Hippocampal formation (tissue), 2 donors: ENCODE measurements at places on chromosomes 7 and 10.

- DNase-seq = no peak
These were observed 87.2 kb downstream of the ABCC2 start for GRCh38 chr10:99869581-99870122.

DNA sequence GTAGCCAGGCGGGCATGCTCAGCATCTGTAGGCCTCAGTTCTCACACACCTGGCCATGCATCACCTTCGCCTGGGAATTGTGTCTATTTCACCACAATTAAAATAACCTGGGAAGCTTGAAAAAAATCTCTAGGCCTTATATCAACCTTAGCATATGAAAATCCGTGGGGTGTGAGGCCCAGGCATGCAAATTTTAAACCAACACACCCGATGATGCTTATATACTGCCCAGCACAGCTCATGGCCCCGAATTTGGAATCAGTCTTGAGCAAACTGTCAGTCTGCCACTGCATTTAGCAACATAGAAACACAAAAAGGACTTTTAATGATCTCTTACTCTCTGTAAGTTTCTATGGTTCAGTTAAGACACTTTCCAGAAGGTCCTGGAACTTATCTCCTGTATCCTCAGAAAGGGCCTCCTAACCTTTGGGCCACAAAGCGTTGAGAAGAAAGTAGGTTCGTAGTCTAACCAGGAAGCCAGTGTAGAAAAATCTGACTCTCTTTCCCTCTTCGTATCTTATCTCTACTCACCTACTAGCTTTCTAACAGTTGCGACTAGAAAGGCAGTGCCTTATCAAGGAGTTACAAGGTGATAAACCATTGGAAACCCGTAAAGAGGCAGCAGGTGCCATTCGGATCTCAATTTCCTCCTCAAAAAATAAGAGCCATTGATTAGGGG, 12.0 kb upstream of the DMBT1 start:
- no peak for DNase-seq

GRCh38 chr10:77974396-77975074, 48.0 kb upstream of the DLG5 start:
- no peak for DNase-seq

GRCh38 chr7:1024331-1024841, 20.0 kb upstream of the GPR146 start:
- DNase-seq = no peak

- DNase-seq = no peak
These were observed 158.6 kb downstream of the GRK5 start for GRCh38 chr10:119365773-119366599.
